ENCODE measurements at places on chromosomes 3 and 15.
A peak's percentile ranks its signal among the peaks of the same experiment; 100 is the strongest.

GRCh38 chr15:35244227-35244626 is 159.1 kb upstream of the NANOGP8 start:
- no peak for ATAC-seq

GRCh38 chr3:64244011-64244942 is 19.0 kb upstream of the PRICKLE2 start:
- ATAC-seq = peak; percentile 59

GRCh38 chr3:181066143-181067087 is 76.9 kb upstream of the DNAJC19 start:
- ATAC-seq = no peak

- peak; percentile 32 for ATAC-seq
Observed at GRCh38 chr3:32106929-32107362, 526 bp downstream of the GPD1L start.

GRCh38 chr3:135756106-135756668 is 209.3 kb upstream of the PPP2R3A start:
- no peak for ATAC-seq

DNA sequence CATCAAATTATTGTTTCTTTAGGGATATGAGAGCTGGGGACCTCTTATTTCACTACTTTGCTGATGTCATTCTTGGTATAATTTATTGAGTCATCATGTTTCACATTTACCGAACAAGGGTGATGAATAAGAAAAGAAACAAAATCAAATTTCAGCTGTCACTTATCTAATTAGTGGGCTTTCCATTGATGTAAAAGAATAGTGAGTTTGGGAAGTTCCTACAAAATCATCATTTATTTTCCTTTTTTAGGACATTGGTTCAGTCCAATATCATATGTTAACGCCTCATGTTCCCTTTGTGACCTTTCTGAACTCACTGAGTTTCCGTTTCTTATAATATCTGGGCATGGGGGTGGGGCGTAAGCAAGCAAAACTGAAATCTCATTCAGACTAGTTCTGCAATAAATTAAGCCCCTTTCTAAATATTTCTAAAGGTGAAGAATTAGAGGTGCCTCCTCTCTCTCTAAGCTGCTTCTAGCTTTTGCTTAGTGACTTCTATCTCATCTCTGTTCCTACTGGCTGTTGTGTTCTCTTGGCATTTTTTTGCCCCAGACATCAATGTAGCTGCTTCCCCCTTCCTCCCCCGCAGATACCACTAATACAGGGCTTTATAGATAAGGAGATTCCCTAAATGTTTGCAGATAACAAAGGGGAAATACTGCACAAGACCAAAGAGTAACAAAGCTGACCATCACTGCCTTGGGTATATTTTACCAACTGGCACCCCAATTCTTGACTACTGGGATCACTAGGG is 238.0 kb upstream of the CTNNB1 start:
- ATAC-seq = no peak
